B cell (primary cell): ENCODE measurements at places on chromosomes 1 and 21.
A peak's percentile ranks its signal among the peaks of the same experiment; 100 is the strongest.

DNA sequence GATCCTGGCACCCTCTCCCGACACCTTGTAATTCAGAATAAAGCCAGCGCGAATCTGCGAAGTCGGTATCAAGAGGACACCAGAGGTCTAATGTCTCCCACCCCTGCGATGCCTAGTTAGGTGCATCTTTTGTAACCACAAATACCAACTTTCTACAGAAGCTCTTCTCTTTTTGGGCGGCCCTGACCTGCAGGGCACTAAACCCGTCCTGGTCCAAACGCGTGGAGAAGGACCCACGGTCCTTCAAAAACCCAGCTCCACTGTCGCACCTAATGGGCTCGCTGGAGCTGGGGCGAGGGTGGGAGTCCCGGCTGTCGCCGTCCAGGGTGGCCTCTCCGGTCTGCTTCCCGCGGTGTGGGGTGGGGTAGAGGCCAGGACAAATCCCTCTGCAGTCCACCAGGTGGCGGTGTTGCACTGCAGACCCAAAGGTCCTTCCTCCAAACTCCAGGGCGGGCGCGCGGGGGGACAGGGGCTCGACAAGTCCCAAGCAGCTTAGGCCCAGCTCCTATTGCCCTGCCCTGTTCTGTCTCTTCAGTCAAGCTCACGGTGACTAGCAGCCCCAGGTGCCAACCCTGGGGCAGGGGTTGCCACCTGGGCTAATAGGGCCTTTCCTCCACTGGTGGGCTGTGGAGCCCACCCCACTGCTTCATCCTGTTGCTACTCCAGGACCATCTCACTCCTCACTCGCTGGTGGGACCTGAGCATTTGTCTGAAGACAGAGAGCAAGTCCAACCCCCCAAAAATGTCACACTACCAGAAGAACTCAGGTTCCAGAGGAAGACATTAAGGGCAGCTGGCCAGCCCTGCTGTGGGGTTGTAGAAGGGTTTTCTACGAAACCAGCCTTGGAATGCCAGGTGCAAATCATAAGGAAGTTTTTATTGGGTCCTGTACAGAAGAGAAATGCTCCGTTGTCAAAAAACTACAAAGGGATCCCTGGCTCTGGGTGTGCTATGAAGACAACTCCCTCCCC is 2.8 kb downstream of the HES3 start:
- peak; percentile 85 for DNase-seq

- DNase-seq = no peak
Measured at GRCh38 chr1:206100226-206100815, 16.9 kb downstream of the AVPR1B start.

- DNase-seq = no peak
Measured at GRCh38 chr1:201137579-201138310, 10.8 kb upstream of the ASCL5 start.

- no peak for DNase-seq
Measured at GRCh38 chr1:182634306-182635072, 30.3 kb upstream of the RGS16 start.

DNA sequence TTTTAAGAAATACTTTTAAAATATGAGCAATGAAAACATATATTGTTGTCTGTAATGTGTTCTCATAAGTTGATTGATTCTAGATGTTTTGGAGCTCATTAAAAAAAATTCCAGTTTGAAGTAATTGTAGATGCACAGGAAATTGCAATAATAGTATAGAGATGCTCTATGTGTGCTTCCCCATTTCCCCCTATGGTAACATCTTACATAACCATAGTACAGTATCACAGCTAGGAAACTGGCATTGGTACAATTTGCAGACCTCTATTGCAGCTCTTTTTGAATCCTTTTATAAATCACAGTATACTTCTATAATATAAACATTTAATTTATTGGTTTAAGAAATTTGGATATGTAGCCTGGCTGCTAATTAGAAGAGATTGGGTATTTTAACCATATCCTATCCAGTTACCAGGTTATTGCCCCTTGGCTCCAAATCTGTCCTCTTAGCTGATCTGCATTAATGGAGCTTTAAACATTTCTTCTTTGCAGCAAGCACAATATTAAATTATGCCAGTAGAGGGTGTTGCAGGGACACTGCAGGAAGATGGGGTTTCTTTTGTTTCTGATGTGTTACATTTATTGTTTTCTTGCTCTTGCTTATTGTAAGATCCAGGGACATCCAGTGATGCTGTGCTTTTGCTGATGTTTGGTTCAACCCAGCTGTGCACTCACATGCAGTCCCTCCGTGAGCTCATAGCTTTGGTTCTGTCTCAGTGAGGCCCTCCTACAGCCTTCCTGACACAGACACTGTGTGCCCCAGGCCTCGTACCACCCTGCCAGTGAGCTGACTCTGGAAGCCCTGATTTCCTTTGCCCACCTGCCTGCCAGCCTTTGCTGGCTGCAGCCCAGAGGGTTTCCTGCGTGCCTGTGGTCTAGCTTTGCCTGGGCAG is 103.3 kb downstream of the RABGAP1L start:
- DNase-seq = peak; percentile 58

GRCh38 chr1:155044812-155045657 is 6.1 kb upstream of the ADAM15 start:
- peak; percentile 76 for DNase-seq

- DNase-seq = no peak
Measured at GRCh38 chr1:147076442-147076841, 95.8 kb downstream of the PRKAB2 start.

DNA sequence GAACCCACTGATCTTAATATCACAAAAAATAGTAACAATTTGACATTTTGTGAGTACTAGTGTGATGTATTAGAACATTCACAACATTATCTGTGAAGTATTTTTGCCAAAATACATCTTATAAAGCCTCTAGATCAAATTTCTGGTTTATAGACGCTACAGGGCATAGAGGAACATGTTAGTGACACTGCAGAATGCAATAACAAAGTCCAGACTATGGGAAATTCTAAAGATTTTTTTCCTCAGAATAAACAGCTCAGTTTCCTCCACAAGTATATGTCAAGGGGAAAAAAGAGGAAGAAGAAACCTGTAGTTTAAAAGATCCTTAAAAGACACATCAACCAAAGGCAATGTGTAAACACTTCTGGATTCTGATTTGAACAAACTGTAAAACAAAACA is 26.4 kb upstream of the MROH9 start:
- no peak for DNase-seq

- DNase-seq = no peak
Measured at GRCh38 chr1:167064621-167065020, 25.6 kb downstream of the GPA33 start.

DNA sequence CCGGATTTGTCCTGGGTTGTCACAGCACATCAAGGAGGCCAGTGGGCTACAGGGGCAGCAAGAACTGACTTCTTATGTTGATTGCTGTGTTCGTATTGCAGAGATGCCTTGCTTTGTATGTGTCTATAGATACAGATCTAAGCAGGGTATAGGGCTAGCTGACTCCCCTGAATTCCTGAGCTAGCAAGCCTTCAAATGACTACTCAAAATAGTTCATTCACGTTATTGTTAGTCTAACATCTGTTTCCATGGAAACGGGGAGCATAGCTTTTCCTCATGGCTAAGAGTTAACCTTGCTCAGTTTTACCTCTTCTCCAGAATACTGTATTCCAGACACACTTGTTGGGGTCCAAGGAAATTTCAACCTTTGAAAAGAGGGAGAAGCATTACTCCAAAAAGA is 24.1 kb downstream of the TRIM45 start:
- DNase-seq = no peak

DNA sequence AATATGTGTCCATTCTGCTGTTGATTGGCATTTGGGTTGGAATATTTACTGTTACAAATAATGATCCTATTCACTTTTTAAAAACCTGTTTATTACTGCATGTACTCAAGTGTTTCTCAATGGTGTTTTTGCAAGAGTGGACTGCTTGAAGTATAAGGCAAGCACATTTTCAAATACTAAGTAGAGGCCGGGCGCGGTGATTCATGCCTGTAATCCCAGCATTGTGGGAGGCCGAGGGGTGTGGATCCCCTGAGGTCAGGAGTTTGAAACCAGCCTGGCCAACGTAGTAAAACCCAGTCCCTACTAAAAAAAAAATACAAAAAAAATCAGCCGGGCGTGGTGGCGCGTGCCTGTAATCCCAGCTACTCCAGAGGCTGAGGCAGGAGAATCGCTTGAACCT is 276.9 kb upstream of the ADGRL4 start:
- no peak for DNase-seq

GRCh38 chr1:223539750-223540149 is 125.8 kb downstream of the CAPN8 start:
- DNase-seq = no peak

- no peak for DNase-seq
Measured at GRCh38 chr1:115632251-115633026, 9.3 kb upstream of the VANGL1 start.

DNA sequence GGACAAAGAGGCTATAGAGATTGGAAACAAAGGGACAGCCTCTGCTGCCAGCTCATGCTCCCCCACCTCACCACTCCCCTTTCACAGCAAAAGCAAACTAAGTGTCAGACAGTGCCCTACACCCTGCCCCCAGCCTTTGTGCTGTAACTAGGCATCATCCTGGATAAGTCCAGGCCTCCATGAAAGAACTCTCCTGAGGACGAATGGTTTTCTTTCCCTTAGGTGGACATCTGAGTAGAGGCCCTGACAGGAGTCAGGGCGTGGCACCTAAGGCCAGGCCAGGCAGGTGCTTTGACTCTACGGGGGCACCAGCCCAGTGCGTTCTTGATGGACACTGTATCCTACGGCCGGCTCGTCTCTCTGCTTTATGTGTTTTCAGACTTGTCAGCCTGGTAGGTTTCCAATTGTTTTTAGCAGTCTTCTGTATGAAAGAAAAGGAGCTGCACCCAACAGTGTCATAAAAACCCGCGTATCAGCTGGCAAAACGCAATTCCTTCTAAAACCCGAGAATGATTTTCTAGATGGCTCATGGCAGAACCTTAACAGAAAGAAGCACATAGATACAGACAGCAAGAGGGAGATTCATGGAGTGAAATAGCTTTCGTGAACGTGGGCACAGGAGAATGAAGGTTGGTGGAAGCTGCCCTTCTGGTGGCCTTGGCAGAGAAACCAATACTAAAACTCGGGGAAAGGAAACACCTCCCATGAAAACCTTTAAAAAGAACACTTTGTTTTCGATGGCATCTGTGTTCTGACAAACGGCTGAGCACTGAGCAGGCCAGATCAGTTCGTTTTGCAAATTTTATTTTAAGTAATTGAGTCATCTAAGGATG is 51.7 kb upstream of the AJAP1 start:
- DNase-seq = no peak

DNA sequence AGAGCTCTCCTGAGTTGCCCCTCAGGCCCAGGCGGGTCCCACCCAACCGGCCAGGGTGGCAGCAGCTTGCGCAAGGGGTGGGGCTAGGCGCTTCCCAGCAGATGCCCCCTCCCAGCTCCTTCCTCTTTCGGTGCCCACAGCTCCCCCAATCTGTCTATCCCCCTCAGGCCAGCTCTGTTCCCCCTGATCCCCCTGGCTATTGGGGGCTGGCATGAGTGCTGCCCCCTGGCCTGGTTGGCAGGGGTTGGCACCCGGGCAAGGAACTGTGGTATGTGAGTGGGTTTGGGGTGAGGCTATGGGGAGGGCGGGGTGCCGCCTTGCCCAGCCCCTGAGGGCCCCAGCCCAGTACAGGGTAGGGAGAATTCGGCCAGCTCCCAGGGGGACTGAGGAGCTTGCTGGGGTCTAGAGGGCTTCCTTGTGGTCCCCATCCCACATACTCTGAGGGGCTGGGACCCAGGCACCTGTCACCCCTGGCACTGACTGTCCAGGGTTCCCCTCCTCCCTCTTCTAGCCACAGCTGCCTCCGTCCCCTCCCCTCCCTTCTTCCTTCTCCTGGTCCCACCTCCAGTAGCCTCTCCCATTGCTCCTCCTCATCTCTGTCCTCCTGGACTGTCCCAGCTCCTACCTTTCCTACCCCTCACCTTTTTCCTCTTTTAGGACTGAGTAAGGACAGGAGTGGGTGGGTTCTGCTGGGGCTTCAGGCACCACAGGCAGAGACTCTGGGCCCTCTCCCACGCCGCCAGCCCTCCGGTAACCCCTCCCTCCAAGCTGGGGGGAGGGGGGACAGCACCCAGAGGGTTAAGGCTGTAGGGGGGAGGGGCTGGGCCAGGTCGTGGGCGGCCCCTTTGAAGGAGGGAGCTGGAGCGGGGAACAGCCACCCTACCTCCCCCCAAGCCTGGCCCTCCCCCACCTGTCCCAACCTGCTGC is 5.7 kb downstream of the ZBTB7B start:
- no peak for DNase-seq

DNA sequence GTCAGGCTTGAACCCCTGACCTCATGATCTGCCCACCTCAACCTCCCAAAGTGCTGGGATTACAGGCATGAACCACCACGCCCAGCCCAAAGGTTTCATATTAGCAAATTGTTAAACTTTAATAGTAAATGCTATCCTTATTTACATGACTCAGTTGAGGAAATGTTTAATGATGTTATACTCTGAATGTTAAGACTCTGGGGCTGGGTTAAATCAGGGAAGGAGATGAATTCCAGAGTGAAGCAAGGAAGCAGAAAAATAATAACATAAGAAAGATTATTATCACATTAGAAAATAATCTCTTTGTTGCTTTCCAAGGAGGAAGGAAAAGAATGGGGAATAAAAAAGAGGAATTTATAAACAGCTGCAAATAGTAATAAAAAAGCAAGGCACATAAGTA is 105.3 kb downstream of the PTGS2 start:
- no peak for DNase-seq

- no peak for DNase-seq
Measured at GRCh38 chr1:19484798-19485361, 459 bp downstream of the CAPZB start.

GRCh38 chr1:212421165-212421564 is 6.5 kb upstream of the PACC1 start:
- DNase-seq = no peak

- no peak for DNase-seq
Measured at GRCh38 chr1:2088458-2088857, 38.2 kb downstream of the PRKCZ start.

DNA sequence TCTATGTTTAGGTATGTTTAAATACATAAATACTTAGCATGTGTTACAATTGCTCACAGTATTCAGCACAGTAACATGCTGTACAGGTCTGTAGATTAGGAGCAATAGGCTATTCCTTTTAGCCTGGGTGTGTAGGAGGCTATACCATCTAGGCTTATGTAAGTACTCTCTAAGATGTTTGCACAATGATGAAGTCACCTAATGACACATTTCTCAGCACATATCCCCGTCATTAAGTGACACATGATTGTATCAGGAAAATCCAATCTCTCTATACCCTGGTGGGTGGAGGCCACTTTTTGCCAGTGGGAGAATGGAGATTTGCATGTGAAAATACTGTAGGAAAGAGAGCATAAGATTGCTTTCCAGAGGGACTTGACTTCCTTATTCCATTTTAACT is 5.5 kb upstream of the TEDDM1 start:
- no peak for DNase-seq

- DNase-seq = no peak
Measured at GRCh38 chr1:205706601-205707502, 26.5 kb upstream of the SLC45A3 start.

GRCh38 chr1:9867408-9868243 is 42.4 kb downstream of the CTNNBIP1 start:
- peak; percentile 88 for DNase-seq

- DNase-seq = no peak
Measured at GRCh38 chr1:156502894-156503697, 2.5 kb upstream of the MEF2D start.
